ENCODE measurements at places on chromosomes 2 and 18.

DNA sequence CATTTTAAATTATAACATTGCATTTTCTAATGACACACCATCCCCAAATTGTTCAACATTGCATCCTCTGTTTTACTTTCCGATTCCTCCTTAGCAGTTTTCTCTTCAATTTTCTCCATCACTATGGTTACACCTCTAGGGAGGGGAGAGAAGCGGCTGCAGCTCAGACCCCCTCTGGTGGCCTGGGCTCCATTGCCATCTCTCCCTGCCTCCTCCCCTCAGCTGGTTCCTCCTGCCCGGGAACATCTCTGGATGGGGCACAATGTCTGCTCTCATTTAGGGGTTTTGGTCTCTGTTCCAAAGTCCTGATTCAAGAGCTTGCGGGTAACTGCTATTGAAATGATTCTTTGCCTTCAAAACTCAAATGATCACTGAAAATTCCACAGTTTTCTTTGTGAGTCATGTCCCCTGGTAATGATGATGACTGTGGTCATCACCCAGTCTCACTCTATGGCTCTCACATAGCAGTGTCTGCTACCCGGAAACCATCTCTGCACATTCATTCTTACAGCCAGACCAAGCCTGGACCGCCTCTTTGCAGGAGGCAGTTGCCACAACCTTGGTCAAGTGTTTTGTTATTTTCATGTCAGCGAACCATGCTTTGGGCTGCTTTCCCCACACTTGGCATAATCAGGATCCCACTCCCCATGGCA is 263.9 kb downstream of the ALPK2 start:
- DNase-seq, result no peak

GRCh38 chr2:121664713-121665112 is 15.5 kb upstream of the CLASP1 start:
- no peak for DNase-seq

DNA sequence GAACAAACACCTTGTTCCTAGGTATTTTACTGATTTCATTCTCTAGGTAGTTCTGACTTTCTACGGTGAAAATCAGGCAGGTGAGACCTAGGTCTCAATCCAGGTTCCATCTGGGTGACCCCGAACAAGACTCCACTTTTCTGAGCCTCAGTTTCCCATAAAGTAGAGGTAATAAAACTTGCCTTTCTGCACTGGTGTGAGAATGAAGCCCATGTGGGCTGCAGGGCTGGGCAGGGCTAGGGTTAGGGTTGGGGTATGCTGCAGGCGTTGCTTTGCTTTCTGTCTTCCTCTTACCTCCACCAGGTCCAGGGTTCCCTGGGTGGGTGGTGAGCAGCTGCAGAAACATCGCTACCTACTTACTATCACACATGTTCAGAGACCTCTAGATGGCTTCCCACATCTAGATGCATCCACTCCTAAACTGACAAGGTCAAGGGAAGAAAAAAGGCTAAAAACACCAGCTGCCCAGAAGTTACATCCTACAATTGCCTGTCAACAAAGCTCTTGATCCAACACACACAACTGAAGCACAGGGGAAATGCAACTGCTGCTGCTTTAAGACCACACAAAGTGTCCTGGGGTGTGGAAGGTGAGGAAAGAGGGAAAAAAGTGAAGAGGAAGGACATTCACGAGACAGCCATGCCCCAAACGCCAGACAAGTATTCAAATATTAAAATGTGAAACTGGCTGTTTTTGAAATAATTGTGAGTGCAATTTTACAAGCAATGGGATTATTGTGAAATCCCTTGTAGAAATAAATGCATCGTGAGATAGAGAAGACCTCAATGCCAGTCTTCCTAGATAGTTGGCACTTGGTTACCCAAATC is 23.5 kb downstream of the MBP start:
- no peak for DNase-seq

DNA sequence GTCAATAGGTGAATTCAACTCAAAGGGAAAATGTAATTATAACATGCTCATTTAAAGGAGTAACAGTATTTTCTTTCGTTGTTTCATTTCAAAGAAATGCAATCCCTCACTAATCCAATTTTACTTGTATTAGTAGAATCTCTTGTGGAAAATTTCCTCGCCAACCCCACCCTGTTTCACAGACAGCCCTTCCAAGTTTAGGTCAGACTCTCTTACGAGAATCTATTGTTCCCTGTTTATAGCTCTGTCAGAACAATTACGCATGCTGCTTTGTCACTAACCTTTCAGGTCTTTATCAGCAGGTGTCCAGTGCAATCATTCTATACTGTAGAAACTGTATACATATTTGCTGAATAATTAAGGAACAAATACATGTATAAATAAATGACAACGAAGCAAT is 657.8 kb upstream of the LINC00305 start:
- no peak for DNase-seq

- no peak for DNase-seq
Observed at GRCh38 chr2:233480490-233481202, 85.9 kb downstream of the USP40 start.

DNA sequence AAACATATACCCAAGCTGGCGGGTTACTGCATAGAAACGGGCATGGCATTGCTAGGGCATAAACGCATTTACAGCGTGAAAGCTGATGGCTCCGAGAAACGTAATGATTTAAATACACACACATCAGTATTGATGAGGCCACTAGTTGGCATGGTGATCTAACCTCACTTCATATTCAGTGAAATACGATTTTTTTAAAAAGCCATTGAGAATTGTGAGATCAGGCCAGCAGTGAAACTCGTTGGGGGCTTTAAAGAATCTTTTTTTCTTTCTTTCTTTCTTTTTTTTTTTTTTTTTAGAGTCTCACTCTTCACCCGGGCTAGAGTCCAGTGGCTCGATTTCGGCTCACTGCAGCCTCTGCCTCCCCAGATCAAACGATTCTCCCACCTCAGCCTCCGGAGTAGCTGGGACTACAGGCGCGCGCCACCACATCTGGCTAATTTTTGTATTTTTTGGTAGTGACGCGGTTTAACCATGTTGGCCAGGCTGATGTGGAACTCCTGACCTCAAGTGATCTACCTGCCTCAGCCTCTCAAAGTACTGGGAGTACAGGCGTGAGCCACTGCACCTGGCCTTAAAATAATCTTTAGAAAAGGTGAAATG is 2.4 kb upstream of the SMAD7 start:
- no peak for DNase-seq

DNA sequence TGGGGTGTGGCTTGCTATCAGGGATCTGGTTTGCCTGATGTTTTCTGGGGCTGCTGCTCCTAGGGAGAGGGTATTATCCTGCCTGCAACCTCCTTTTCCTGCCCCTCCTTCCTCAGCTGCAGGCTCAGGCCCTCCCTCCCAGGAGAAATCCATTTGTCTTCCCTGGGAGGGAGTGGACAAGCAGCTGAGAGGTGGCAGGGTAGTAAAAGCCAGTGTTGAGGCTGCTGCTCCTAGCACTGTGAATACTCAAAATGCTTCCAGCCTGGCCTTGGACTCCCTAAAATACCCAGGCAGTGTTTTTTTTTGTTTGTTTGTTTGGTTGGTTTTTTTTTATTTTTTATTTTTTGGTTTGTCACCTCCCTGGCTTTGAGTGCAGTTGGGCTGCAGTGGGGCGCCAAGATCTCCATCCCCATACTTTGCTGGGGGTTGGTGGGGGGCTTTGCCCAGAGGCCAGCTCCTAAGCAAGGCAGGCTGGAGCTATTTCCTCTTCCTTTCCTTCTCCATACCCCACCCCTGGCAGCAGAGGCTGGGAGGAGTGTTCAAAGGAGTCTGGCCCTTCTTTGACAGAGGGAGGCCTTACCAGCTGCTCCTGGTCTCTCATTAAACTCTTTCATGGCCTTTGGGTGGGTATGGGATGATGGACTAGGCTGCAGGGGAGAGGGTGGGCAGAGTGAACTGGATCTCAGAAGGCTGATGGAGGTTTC is 13.6 kb downstream of the HOXD3 start:
- no peak for DNase-seq
